ENCODE measurements at places on chromosomes 3 and 15.

DNA sequence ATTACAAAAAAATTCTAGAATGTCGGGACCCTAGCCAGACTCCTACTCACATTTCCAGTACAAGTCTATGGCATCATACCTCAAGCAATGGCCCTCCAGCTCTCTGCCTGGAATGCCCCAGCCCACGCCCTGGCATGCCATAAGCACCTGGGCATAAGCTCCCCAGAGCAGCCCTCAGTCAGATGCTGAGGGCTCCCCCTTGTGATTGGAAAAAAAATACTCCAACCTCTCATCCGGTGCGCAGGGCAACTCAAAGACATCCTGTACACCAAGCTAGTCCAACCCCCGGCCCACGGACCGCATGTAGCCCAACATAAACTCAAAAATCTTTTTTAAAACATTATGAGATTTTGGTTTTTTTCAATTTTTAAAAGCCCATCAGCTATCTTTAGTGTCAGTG lies 115.4 kb downstream of the NEK10 start:
- no peak for DNase-seq

DNA sequence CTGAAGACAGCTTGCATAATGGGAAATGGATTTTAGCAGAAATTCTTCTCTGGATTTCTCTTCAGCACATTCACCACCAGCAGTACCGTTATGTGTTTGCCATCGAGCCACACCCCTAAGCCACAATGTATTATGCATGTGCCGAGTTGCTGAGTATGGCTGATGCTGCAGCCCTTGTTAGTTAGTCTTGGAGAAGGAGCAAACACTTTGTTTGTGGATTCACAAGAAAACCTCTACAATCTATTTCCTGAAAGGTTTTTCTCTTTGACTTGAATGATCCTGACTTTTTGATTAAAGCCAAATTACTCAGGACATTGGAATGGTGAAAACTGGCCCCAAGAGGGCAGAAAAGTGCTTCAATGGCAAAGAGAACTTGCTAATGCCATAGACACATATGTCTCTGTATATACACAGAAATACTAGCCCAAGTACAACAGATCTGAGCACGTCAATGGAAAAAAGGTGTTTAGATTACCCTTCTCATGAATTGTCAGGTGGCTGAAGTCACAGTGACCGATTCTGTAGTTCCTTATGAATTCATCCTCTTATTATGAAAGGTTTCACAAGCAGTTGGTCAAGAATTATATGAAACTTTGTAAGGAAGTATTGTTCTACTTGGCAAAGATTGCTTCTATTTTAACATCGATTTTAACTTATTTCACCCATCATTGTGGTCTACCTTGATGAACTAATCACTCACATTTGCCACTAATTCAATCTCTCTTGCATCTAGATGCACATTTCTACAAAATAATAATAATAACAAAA lies 103.0 kb downstream of the P3H2 start:
- DNase-seq, result no peak

DNA sequence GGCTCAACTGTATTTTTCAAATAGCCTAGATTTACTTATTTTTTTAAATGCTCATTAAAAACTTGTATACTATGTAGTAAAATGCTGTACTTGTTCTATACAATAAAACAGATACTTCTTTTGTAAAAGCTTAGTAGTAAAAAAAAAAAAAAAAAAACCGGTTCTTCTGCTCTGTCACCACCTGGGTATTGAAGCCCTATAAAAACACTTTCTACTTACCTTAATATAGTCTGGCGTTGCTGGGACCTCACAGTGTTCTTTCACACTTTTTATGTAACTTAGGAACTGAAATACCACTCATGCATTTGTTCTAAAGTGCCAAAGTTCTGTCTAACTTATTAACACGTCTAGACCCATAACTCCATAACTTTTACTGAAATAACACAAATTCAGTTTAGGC lies 61.4 kb downstream of the TASOR start:
- DNase-seq, result no peak

DNA sequence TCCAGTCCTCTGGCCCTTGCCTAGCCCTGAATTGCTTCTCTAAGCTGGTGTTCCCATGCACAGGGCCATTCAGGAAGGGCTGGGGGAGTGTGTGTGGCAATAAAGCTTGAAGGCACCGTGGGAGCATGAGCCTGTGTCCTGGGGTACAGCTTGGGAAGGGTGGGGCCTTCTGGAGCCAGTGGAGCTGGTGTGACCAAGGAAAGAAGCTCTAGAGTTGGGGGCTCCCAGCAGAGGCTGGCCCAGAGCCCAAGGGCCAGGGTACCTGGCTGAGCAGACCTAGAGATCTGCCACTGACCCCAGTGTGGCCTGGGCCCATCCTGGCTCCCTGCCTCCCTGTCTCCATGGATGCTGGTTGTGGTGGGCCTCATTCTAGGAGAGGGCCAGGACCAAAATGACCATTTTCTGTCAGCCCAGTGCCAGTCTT lies 8.1 kb downstream of the ABTB1 start:
- DNase-seq, result no peak

- no peak for DNase-seq
Observed at GRCh38 chr15:82020625-82021394, 25.0 kb downstream of the MEX3B start.

DNA sequence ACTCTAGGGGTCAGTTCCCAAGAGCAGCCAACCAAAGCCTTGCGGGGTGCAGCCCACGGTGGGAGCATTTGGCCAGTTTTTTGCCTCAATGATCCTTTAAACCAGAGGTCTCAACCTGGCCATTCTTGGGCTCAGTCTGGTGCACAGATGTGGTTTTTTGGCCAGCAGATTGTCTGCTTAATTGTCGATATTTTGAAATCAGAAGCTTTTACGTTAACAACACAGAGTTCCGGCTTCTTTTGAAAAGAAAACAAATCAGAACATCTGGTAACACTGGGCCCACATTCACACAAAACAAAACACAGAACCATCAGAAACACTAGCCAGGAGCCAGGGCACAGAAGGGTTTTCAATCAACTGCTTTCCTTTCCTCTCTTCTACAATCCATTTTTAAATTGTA lies 127.7 kb downstream of the XXYLT1 start:
- no peak for DNase-seq

DNA sequence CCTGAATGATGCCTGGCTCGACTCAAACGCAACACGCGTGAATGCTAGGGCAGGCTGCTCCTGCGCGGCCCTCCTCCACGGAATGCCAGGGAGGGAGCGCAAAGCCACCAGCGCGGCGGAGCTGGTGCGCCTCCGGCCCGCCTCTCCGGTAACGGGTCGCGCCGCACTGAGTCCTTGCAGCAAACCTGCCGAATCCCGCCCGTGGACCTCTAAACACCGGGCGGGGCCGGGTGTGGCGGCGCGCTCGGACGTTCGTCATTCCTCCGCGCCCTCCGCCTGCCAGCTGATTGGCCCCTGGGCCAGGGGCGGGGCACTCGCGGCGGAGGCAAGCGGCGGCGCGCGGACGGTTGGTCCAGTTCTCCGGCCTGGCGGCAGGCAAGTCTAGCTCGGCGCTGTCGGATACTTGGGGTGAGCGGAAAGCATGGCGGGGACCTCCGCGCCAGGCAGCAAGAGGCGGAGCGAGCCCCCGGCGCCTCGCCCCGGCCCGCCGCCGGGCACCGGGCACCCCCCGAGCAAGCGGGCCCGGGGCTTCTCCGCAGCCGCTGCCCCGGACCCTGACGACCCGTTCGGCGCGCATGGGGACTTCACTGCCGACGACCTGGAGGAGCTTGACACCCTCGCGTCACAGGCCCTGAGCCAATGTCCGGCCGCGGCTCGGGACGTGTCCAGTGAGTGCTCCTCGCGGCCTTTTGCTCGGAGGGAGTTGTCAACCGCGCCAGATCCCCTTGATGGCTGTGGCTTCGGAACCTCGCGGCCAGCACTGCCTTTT lies at the start of gene ATRIP:
Gene ATRIP, plus strand, starts transcription at position 313 of the 769 bp plus-strand sequence. Its CDS starts 109 bp downstream, at position 422.
- peak; percentile 87 for DNase-seq

DNA sequence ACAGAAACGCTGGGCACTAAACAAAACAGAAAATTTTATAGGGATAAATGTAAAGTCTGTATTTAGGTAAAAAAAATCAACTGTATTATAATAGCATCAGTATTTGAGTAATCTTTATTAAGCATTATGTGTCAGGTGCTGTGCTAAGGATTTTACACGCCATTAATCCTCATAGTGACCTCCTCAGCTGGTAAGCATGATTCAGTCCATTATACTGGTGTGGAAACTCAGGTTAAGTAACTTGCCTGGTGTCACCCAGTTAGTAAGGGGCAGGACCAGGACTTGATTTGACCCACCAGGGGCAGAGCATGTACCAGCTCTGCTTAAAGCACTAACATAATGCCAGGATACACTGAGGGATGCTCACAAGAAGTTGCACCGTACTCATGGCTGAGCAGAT lies 4.8 kb downstream of the MYO5C start:
- DNase-seq, result no peak

GRCh38 chr15:60162968-60163355 lies 158.9 kb downstream of the FOXB1 start:
- no peak for DNase-seq

DNA sequence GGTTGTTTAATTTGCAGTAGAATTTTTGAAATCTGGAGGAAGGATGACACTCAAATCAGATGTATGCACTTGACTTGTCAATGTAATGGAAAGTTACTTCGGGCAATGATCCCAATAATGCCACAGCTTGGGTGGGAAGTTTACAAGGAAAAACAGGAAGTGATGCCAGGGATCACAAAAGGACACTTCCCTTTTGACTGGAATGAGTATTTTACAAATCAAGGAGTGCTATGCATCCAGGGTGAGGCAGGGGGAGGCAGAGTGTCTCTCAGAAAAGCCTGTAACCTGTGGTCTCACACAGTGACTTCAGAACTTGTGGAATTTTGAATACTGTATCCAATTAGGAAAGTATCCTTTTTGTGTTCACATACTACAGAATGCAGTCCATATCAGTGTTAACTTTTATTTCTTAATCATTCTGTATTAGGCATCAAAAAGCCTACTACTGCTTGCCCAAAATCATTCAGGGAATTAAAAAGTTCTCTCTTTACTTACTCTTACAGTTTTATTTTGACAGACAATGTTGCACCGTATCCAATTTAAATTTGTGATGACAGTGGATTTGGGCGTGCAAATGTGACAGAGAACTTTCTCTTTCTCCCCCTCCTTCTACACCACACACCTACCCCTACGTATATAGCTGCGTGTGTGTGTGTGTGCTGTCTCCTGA lies 445.1 kb downstream of the MECOM start:
- DNase-seq, result no peak

DNA sequence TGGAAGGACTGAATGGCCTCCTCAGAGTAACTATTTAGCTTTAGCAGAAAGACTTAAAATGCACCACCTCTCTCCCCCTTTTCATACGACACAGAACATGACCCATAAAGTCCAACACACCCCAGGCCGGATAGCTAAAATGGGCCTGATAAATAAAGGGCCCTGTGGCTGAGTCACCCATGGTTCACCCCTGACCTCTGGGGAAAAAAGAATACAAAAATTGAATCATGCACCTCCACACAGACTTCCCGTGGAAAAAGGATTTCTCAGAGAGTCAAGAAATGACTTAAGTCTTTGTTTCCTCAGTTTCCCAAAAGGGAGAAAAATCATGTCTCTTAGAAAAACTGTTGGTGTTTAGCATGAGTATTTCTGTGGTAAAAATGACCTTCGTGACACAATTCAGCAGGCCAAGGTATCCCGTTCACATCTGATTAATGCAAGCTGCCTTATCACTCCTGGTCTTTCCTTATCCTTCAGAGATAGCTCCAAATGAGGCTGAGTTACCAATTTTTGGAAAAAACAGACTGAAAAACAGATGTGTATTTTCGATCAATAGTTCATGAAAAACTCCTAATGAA lies 34.0 kb upstream of the ARHGEF3 start:
- no peak for DNase-seq

- DNase-seq, result no peak
Observed at GRCh38 chr15:73620078-73620477, 13.1 kb downstream of the NPTN start.

- no peak for DNase-seq
Observed at GRCh38 chr3:72171463-72171881, 386.5 kb upstream of the PROK2 start.

DNA sequence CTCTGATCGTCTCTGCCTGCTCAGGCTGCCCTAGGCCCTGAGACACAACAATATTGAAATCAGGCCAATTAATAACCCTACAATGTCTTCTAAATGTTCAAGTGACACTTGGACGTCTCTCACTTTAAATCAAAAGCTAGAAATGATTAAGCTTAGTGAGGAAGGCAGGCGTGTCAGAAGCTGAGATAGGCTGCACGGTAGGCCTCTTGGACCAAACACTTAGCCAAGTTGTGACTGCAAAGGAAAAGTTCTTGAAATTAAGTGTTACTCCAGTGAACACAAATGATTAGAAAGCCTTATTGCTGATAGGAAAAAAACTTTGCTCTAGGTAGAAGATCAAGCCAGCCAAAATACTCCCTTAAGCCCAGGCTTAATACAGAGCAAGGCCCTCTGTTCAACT lies 2.2 kb downstream of the HPS3 start:
- DNase-seq, result no peak

- DNase-seq, result no peak
Observed at GRCh38 chr3:65408531-65409175, 630.1 kb downstream of the MAGI1 start.

- peak; percentile 36 for DNase-seq
Observed at GRCh38 chr3:32414522-32415202, 23.0 kb downstream of the CMTM7 start.

GRCh38 chr3:143207338-143207961 lies 87.9 kb downstream of the CHST2 start:
- no peak for DNase-seq

GRCh38 chr3:84039099-84039498 lies 919.7 kb upstream of the CADM2 start:
- no peak for DNase-seq

- DNase-seq, result no peak
Observed at GRCh38 chr3:42098171-42098570, 7.0 kb downstream of the TRAK1 start.

DNA sequence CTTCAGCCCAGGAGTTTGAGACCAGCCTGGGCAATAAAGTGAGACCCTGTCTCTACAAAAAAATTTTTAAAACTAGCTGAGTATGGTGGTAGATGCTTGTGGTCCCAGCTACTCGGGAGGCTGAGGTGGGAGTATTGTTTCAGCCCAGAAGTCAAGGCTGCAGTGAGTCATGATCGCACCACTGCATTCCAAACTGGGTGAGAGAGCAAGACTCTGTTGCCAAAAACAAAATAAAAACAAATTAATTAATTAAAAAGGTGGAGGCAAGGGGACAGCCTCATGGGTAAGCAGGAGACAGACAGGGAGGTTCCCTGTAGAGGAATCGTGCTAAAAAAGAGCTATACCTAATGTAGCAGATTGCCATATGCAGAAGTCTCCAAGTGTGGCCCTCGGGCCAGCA lies 12.6 kb downstream of the HAPLN3 start:
- no peak for DNase-seq

GRCh38 chr3:155231792-155232191 lies 61.7 kb downstream of the STRIT1 start:
- no peak for DNase-seq

- DNase-seq, result no peak
Observed at GRCh38 chr3:47421741-47422649, 41.2 kb downstream of the PTPN23 start.

GRCh38 chr15:59399465-59400102 lies 26.9 kb upstream of the MYO1E start:
- DNase-seq, result no peak

GRCh38 chr3:51604212-51604611 lies 65.7 kb downstream of the RAD54L2 start:
- DNase-seq, result no peak

- DNase-seq, result no peak
Observed at GRCh38 chr3:188634285-188634684, 480.3 kb downstream of the LPP start.
